Frontal cortex (tissue), 4 donors: ENCODE measurements at places on chromosomes 1 and 21. TPM values are rescaled to one million over a fixed set of nuclear protein-coding genes. Genes with fewer than 3 reads are reported as not detected.

DNA sequence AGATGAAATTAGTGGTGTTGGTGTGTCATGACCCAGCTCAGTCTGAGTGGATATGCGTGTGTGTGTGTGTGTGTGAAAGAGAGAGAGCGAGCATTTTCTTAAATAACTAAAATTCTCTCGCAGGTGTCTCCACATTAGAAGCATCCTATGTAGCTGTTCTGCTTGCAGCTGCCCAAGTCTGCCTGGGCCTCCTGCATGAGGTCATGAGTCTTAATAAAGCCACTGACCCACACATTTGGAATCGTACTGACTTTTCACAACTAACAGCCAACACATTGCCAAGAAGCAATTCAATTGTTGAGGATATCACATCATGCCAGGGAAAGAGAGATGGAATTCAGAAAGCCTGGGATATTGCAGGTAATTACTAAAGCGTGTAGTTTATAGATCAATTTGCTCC lies 238.2 kb upstream of the AJAP1 start:
- DNase-seq = no peak

DNA sequence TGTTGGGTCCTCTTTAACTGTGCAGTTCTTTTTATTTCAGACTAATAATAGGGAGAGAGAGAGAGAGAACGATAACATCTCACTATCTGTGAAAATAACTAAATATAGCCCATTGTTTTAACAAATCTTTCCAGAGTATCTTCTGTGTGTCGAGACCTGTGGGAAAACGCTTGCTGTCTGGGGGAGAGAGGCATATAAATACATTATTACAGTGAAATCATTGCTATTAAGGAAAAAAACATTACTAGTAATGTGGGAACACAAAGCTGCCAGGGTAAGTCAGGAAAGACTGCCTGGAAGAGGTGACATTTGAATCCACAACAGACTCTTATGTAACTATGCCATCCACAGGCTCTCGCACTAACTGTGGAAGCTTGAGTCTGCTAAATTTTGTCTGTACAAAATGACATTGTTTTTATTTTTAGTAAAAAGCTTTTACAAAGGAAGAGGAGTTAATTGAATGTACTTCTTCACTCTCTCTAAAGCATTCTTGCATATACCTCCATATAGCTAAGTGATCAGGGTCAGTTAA lies 59.8 kb upstream of the PGD start:
- DNase-seq = no peak

- no peak for DNase-seq
Observed at GRCh38 chr1:8376358-8376840, 58.5 kb downstream of the SLC45A1 start.

DNA sequence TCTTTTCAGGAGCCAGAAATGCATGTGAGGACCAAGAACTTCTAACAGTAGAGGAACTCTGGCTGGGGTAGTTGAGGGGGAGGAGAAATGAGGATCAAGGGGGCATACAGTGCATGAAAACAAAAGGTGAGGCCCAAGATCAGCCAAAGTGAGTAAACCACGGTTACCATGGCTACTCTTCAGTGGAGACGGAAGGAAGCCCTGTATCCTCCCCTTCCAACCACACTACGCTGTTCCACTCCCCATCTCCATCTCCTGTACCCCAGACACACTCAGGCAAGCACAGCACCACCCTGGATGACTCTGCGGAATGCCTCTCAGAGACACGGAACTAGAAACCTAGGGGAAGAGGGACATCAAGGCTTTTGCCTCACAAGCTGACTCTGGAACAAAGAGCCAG lies 157.6 kb upstream of the CAMK1G start:
- no peak for DNase-seq

DNA sequence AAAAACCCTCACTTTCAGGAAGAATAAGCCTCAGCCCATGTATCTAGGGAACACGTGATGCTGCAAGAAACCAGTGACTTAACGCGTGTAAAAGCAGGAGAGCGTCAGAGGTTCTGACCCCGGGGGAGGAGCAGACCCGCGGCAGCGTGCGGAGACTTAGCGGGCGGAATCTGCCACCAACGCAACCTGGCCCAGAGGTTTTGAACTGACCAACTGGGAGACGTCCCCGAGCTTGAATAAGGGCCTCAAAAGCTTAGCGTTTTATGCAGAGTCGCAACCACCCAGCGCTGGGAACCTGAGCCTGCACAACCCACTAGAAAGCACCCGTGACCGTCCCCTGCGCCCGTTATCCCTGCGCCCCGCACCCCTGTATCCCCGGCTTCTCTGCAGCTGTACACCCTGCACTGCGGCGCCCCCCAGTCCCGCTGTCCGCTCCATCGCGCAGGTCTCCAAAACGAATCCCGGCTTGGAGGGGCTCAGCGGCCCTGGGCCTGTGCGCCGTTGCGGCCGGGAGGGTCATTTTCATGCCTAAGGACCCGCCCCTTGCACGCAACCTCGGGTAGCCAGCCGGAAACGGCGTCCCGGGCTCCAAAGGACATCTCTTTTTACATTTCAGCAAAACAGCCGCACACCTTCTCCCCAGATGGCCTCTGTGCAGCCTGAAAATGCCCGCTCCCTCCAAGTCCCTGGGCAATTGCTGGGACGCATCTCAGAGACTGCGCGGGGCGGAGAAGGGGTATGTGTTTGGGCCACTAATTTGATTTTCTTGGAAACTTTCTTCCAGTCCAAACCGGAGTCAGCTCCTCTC lies 29.4 kb upstream of the TRIM17 start:
- peak; percentile 66 for DNase-seq

GRCh38 chr1:32042330-32042729 lies 28.7 kb downstream of the KHDRBS1 start:
- DNase-seq = no peak

GRCh38 chr1:219269171-219269570 lies 95.5 kb downstream of the LYPLAL1 start:
- no peak for DNase-seq

DNA sequence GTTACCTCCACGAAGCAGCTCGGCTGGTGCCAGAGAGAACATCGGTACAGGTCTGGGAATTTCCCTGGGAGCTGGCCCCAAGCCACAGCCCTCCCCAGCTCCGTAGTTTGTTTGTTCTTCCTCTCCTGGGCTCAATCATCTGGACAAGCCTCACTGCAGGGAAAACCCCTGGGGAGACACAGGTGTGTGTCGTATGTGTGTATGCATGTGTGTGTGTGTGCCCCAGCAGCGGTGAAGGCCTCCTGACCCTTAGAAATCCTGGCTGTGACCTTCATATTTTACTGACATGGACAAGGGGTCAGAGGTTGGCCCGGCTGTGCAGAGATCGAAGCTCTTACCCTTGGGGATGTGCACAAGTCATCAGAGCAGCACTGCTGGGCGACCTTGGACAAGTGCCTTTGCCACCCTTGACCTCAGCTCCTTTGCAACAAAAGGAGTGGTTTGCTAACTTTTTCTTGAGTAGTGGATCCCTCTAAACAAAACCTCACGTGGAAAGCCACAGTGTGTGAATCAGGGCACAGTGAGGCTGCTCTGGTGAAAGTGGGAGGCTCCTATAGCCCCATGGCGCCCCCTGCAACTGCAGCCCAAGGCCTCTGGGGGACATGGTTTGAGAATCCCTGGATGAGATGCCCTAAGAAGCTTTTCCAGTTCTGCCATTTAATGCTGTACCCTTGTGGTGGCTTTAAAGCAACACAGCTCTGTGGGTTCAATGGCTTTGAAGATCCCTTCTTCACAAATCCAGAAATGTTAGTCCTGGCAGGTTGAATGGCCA lies 12.3 kb upstream of the IL22RA1 start:
- no peak for DNase-seq

The AMIGO1 gene
- 8.2 TPM for total RNA-seq

The SERPINC1 gene
- total RNA-seq = not detected

The BRINP2 gene
- total RNA-seq = 17.1 TPM

The RGS5 gene
- 6.9 TPM for total RNA-seq

The AGMAT gene
- 0.82 TPM for total RNA-seq
